RKO (cell line): ENCODE measurements at places on chromosomes 5 and 9.

- DNase-seq, result no peak
Observed at GRCh38 chr9:105835721-105836120, 141.4 kb downstream of the TMEM38B start.

GRCh38 chr5:73638344-73639095 lies 12.5 kb downstream of the ARHGEF28 start:
- peak; percentile 98 for DNase-seq

DNA sequence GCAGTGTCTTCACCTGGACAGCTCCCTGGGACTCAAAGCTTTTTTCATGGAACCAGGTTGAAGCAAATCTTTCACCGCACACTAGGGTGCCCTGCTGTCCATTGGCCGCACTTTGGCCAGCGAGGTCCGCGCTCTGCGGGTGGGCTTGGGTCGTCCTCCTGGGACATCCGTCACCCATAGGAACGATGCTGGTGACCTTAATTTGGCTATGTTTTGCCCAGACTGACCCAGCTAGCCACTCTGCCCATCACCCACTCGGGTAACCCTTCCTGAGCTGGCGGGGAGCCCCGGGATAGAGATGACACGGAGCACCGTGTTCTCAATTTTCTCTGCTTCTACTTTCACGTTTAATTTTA lies 25.9 kb downstream of the ZDHHC11B start:
- no peak for DNase-seq

- no peak for DNase-seq
Observed at GRCh38 chr9:811106-811531, 30.4 kb upstream of the DMRT1 start.
